ENCODE measurements at places on chromosomes 12 and 14. TPM values are rescaled to one million over a fixed set of nuclear protein-coding genes. Genes with fewer than 3 reads are reported as not detected.

PLBD1 gene
- polyA plus RNA-seq = 1.2 TPM

DBX2 gene
- polyA plus RNA-seq = not detected

ERO1A gene
- polyA plus RNA-seq = 29.6 TPM

OR6C2 gene
- polyA plus RNA-seq = not detected

KRT4 gene
- polyA plus RNA-seq = not detected

POTEG gene
- not detected for polyA plus RNA-seq

VAMP1 gene
- 9.7 TPM for polyA plus RNA-seq

MYL2 gene
- not detected for polyA plus RNA-seq

CLEC7A gene
- 0.44 TPM for polyA plus RNA-seq

PAH gene
- polyA plus RNA-seq = not detected

PIANP gene
- 0.30 TPM for polyA plus RNA-seq

All from naive thymus-derived CD8-positive, alpha-beta T cell (primary cell).